Cerebellar nuclear complex (tissue), 1 donor: ENCODE measurements at places on chromosomes 11 and 22.

DNA sequence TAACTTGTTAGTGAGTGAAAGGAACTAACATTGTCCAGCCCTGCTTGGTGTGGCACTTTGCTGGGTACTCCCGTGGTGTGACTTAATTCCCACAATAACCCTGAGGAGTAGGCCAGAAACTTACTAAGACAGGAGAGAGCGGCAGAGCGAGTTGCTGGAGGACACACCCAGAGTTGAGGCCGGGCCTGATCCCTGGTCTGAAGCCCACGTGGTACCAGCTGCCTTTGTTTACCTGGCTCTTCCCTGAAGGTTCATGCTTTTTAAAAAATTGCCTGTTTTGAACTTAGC is 594 bp downstream of the MPST start:
- no peak for DNase-seq

DNA sequence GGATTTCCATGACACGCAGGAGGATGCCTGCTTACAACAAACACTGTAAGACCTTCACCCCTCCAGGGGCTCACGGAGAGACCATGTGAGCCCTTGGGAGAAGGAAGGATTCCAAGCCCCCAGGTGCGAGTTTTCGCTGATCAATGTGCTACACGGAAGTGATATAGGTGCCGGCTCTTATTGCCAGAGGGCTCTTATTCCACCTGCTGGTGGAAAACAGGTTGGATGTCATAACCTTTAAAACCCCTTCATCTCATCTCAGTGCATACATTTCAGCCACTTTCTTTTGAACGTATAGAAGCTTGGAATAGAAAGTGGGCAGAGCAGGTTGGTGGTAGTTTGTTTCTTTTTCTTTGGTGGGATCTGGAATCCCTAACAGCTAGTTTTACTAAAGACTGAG is 25.8 kb downstream of the LAYN start:
- no peak for DNase-seq

DNA sequence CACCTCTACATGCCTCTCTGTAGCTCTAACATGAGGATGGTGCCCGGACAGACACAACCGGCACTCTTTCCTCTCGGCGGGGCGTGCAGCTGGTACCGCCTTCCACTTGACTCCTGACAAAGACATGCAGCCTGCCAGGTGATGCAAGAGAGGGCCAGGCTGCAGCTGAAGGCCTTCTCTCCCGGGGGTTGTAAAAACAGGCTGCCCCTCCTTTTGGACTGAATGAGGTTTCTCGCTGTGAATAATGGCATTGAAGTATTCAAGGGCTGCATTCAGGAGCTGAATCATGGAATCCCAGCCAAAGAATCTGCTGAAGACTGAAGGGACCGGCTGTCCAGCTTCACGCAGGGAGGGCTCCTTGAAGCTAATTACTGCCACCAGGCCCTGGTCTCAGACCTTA is 110.9 kb downstream of the GALNT18 start:
- peak; percentile 50 for DNase-seq

DNA sequence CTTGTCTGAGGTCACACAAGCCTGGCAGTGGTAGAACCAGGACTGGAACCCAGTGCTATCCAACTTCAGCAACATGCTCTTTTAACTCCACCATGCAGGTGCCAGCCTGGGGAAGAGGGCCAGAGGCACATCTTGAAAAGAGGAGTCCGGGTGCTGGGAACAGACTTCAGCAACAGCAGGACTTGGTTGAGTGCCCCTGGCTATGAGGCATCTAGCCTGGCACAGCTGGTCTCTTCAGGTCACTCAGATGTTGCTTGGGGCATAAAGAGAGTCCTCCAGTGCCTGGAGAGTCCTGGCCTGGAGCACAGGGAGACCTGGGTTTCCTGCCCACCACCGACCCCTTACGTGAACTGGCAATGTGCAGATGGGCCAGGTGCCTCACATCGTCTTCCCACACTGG is 5.1 kb upstream of the CLCF1 start:
- DNase-seq = no peak

DNA sequence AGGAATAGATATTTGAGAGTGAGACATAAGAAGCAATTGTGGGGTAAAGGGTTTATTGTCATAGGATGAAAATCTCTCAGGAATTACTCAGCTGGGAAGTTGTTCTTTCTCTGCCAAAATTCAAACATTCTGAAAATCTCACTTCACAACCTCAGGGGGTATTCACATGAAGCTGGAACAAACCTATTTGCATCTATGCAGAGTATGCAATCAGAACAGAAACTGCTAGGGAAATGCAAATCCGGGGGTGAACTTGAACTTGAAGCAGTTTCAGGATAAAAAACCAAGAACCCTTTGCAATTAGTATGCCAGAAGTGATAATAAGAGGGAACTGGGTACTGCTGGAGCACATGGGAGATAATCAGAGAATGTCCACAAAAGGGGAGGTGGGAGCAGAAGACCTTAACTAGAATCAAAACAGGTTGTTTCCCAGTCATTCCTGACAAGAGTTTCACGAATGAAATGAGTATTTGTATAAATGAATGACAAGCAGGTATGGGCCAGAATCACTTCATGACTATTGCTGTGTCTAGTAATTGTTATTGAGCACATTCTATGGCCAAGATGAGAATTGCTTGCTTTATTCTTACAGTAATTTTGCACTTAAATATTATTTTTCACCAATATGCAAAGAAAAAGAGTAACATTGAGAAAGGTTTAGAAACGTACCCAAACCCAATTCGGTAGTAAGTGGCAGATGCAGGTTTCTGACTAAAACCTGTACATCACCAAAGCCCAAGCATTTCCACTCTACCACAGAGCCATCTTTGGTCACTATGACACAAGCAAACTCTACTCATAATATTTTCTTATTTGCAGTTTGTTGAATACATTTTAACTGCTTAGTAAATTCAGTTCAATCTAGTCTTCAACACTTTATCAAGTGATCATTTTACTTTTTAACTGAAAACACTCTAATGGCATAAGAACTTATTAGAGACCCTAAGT is 61.8 kb upstream of the UBASH3B start:
- DNase-seq = no peak

DNA sequence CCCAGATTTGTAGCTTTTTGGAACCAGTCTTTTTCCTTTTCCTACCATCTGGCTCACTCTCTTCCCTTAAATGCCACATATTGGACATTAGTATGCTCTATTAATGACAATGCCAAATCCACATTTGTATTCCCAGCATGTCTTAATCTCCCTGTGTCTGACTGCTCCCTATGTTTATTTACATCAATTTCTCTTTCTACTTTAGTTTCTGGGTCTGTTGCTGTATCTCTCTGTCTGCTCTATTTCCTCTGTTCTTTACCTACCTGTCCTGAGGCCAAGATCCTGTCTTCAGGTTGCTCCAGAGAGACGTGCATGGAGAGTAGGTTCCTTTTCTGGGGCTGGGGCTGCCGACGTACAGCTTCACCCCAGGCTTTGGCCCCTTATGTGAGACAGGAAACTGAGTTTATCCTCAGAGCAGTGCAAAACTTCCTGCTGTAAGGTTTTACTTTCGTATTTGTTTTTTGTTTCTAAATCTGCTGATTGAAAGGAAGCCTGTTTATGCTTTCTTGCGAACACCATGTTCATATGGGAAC is 25.6 kb downstream of the OR2AG2 start:
- DNase-seq = no peak

- DNase-seq = no peak
These were observed 599.3 kb downstream of the BUD13 start for GRCh38 chr11:116173506-116173905.

DNA sequence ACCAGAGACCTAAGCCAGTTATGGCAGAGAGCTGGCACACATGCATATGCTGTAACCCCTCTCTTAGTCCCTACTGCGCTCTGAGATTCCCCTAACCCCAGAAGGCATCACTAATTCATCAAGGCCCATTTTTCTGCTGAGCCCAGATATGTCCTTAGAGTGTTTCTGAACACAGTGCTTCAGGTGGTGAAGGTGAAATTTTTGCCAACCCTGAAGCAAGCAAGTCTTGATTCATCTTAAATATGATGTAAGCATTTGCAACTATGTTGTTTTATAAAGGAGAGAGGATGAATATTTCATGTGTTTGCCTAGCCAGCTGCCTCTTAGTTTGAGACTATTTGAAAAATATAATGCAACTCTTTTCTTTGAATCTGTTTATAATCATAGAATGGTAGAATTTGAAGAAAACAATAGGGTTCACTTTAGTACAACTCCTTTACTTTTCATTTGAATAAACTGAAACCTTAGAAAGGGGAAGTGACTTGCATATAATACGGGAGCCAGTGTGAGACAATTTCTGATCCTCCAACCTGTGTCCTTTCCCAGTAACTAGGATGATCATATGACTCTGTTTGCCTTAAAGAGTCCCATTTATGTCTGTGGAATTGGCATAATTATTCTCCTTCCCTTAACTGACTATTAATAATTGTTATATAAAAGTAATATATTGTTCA is 194.3 kb upstream of the MTNR1B start:
- DNase-seq = no peak

DNA sequence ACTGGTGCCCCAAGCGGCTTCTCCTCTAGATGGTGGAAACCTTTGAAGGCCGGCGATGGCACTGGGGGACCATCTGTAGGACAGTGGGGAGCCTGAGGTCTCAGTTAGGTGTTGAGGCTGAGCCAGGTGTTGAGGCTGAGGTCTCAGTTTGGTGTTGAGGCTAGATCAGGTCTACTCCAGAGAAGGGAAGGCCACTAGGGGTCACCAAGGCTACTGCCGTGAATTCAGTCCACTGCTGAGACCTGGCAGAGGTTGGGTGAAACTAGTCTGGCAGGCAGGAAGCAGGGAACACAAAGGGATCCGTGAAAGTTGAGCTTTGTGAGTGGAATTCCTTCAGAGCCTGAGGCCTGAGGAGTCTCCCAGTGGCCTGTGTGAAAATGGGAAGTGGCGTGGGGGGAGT is 123.8 kb upstream of the FGF3 start:
- no peak for DNase-seq

DNA sequence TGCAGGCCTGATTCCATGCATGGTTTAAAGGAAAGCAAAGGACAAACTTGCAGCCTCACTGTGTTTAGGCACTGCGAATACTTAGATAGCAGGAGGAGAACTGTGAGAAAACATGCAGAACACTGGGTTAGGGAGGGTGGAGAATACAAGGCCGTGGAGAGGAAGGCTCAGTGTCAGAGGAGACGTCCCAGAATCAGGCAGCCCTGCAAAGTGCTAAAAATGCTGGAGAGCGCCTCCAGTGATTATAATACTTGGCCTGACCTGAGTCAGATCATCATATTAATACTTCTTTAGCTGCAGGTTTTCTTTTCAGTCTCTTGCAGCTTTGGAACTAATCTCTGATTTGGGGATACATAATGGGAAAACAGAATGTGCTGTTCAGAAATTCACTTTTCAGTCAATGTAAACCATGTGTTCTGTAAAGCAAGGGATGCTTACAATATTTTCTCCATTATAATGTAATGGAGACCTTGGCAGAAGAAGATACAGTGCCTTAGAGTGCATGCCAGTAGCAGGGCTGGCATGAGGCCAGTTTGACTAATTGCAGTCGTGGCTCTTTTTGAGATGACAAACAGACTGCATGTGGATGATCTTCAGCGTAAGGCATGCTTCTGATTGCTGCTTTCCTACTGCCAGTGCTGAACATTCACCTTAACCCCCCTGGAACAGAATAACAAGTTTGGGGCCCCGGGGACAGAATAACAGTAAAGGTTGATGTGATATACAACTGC is 16.8 kb downstream of the EXT2 start:
- DNase-seq = no peak

- no peak for DNase-seq
These were observed 294.4 kb downstream of the DDX10 start for GRCh38 chr11:108959105-108959761.

DNA sequence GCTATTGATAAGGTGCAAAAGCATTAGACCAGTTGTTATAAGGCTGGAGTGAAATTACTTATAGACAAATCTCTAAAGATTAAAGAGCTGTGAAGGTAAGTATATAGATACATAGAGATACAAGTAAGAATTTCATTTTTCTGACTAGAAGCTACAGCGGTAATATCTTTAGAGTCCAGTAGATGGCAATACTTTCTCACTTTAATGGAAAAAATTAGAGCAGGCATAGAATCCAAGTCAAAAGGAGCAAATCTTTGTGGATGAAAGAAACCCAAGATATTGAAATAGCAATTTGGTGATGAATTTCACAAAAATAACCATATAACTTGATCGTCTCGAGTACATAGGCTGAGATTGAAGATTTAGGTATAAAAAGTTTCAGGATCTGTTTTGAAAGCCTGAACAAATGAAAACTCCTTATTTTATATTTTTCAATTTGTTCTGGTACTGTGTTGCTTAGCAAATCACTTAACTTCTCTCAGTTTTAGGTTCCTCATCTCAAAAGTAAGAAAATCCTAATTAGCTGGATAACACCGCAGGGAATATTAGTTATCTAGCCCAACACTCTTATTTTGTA is 81.9 kb downstream of the UVRAG start:
- no peak for DNase-seq

GRCh38 chr11:122031813-122032212 is 84.2 kb downstream of the BLID start:
- DNase-seq = no peak

GRCh38 chr22:44455963-44456358 is 42.1 kb downstream of the RTL6 start:
- no peak for DNase-seq

- DNase-seq = no peak
These were observed 7.1 kb upstream of the ATG16L2 start for GRCh38 chr11:72807021-72807693.

- no peak for DNase-seq
These were observed 538.9 kb downstream of the DLG2 start for GRCh38 chr11:85088286-85088685.

DNA sequence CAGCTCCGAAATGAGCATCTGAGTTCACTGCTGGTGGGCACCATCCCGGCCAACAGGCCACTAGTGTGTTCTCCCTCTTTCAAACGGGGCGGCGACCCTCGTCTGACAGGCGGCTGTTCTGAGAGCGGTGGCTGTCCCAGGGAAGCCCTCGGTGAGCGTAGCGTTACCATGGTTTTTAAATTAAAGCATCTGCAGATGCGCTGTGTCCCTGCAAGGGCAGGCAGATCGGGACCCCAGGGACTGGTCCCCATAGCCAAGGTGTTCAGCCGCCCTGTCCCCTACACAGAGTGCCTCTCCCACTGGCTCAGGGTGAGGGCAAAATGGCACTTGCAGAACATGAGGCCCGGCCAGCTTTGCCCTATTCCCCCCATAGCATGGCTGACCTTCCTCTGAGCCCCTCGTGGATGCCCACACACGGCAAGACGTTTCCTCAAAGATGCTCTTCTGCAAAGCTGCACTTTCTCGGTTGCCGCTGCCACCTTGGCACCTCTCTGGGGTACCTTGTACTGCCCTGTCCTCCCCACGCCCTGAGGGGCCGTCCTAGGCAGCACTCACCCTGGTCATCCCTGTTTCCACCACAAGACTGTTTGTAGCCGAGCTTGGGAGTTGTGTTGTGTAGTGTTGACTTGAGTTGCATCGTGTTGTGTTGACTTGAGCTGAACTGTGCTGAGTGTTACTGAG is 51.9 kb upstream of the KCNQ1OT1 start:
- DNase-seq = no peak

GRCh38 chr11:46278387-46279125 is 1.1 kb downstream of the CREB3L1 start:
- no peak for DNase-seq

- DNase-seq = no peak
These were observed 505.7 kb upstream of the LUZP2 start for GRCh38 chr11:23991165-23991539.
